Posterior cingulate gyrus (tissue), 11 donors: ENCODE measurements at places on chromosomes 5 and 9.

DNA sequence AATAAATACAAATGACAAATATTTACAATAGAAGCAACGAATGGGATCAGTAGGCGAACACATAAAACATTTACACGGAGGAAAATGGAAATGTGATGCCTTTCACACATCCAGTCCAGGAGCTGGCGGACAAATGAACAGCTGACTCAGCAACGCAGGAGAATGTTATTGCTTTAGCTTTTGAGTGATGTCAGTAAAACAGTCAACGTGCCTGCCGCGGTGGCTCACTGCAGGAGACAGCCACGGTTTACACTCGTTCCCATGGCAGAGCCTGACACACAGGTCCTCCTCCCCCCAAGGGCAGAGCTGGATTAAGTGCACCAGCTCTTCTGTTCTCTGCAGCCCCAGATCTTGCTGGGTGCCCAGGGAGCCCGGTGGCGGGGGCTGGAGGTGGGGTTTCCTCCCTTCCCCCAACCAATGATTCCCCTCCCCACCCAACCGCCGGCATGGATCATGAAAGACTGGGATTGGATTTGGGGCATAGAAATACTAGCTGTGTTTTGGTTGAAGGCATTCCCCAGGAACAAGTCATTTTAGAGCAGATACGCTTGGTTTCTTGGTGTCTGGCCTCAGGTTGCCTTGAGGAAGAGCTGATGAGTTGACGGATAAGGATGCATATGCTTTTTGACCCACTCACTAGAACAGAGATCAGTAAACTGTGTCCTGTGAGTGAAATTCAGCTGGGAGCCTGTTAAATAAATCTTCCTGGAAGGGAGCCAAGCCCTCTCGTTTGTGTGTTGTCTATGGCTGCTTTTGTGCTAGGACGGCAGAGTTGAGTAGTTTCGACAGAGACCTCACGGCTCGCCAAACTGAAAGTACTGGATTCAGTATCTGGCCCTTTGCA lies 12.5 kb downstream of the STC2 start:
- no peak for DNase-seq

DNA sequence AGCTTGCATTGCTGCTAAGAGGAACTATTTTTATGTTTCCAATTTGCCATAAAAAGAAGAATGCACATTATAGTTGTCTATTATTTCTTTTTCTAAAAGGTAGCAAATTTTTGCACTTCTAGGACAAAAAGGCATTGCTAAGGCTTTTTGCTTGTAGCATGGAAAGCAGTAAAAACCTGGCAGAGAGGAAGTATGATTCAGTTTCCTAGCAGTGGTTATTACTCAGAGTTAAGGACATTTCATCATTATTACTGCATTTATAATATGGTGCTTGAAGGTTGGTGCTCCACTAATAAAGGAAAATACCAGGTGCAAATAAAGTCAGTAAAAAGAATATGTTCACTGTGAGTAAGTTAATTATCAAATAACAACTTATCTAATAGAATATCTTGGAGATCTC lies 179.8 kb upstream of the PLPPR1 start:
- DNase-seq: no peak

DNA sequence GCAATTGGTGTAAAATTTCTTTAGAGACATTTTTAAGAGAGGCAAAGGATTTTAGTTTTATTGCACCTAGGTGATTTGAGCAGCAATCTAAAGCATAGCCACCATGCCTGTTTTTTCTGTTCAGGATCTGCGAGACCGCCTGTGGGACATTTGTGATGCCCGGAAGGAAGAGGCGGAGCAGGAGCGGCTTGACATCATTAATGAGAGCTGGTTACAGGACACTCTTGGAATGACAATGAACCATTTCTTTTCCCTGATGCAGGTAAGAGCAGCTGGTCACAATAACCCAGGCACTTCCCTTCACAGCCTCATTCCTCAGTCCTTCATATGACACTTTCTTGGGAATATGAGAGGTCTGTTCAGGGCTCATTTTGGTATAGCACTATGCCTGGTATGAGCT lies 103.2 kb upstream of the IL7R start:
- DNase-seq: no peak

GRCh38 chr9:130185490-130186031 lies 13.4 kb downstream of the NCS1 start:
- peak; percentile 42 for DNase-seq

GRCh38 chr5:179287071-179287470 lies 58.2 kb downstream of the ADAMTS2 start:
- no peak for DNase-seq

DNA sequence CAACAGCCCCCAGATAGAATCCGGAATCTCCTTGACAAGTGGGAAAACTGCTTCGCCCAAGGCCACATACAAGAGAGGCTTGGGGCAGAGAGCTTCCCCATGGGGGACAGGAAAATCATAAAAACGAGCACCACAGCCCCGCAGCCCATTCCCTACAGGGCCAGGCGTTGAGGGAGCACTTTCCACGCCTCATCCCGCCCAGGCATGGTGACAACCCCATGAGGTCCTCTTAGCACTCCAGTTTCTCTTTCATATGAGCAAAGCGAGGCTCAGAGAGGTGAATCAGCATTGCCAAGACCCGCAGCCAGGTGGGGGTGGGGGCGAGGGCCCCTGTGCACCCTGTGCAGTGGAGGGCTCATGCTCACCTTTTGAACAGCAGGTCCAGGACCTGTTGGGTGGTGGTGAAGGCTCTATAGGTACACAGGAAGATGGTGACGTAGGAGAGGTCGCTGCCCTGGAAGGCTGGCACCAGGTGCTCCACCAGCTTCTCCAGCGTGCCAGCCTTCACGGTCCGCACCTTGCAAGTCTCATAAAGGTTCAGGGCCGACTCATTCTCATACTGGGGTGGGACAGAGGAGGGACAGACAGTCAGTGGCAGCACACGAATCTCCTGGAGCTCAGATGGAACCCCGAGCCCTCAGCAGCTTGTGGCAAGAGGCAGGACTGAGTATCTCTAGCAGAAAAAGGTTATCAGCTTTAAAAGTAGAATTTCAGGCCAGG lies 10.9 kb downstream of the RALGDS start:
- DNase-seq: peak; percentile 6

GRCh38 chr9:98154678-98155077 lies 35.7 kb upstream of the TRIM14 start:
- DNase-seq: no peak

- DNase-seq: peak; percentile 75
These were observed 46.0 kb downstream of the AHRR start for GRCh38 chr5:367358-368130.

DNA sequence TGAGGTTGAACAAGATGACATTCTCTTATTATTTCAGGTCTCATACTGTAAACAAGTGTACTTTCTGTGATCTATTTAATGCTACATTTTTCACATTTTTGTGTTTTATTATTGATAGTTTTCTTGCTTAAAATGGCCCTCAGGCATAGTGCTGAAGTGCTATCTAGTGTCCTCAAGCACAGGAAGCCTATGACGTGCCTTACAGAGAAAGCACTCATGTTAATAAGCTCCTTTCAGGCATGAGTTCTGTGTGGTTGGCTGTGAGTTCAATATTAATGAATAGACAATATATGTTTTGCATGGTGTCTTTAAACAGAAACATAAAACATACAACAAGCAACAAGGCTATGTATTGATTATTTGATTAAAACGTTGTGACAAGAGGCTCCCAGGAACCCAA lies 450.1 kb downstream of the PLK2 start:
- DNase-seq: no peak

DNA sequence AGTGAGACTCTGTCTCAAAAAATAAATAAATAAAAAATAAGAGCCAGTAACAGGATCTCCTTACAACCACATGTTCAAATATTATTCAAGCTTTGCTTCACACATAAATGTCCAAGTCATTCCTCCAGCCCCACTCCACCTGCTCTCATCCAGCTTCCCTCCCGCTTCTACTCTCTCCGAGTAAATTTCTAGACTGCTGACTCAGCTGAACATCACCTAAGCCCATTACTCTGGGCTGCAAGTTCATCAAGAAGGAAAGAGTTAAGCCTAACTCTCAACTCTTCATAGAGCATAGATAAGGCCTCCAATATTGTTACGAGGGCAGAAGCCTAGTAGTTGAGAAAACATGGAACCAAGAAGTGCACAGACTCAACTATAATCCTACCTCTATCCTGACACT lies 300.2 kb downstream of the FBXL17 start:
- no peak for DNase-seq

DNA sequence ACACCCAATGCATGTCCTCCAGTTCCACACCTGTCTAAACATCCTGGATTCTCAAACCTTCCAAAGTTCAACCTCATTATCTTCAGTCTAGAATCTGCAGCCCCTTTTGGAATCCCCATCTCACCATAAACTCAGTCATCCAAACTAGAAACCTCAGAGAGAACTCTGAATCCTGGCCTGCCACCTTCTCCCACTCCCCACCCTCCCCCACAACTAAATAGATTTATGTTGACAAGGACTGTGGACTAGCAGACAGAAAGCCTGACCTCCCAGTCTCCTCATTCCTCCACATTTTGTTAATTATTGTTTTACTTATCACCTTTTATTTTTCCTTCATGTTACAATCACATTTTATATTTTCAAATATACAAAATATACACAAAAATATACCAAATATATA lies 76.6 kb downstream of the MEF2C start:
- no peak for DNase-seq

- no peak for DNase-seq
These were observed 292.0 kb downstream of the FANCC start for GRCh38 chr9:95025213-95026147.

DNA sequence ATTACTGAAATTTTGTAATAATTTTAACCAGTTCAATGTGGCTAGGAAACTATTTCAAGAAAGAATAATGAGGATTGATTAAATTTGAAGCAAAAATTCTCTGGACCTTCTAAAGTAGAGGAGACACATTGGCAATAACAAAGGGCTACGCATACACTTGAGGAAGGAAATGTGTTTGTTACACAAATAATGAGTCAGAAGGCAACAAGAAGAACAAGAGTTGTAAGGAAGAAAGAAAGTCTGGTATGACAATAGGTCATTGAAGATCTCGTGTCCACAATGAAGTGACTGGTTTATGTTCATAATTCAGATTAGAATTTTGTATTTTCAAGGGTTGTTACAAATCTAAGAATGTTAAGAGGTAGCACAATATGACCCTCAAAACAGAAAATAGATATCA lies 25.8 kb downstream of the ST8SIA4 start:
- DNase-seq: no peak

- no peak for DNase-seq
These were observed 7.2 kb upstream of the RNU6ATAC start for GRCh38 chr9:134171316-134172197.

- no peak for DNase-seq
These were observed 97.0 kb upstream of the FAM120A start for GRCh38 chr9:93354451-93354850.

- no peak for DNase-seq
These were observed 64.8 kb downstream of the ZCCHC7 start for GRCh38 chr9:37184905-37185867.

- no peak for DNase-seq
These were observed 50.6 kb downstream of the DEPDC1B start for GRCh38 chr5:60649288-60649917.

- DNase-seq: no peak
These were observed 36.1 kb downstream of the RORB start for GRCh38 chr9:74533253-74533652.

DNA sequence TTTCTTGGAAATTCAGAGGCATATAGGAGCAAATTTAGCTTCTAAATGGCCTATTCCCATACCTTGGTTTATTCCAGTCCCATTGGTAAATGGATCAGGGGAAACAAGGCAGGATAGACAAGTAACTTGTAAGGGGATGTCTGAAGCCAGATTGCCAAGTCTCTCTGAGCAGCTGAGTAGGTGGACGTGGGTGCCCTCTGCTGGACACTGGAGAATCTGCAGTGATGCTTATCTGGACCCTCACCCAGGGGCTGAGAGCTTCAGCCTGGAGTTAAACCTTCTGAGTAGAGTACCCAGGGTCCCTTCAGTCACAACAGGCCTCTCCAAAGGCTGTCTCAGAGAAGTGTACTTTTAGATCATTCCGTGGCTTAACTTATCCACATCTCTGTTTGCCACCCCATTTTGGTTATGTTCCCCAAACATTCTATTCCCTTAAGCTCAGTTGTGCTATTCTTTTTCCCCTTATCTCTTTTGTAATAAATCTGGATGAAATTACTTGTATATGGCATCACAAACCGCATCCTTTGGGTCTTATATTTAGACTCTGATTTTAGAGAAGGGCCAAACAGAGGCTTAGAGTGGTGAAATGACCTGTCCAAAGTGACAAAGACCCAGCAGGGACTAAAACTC lies 218.3 kb upstream of the GLRA1 start:
- peak; percentile 70 for DNase-seq

GRCh38 chr5:139306628-139307379 lies 13.3 kb downstream of the MATR3 start:
- no peak for DNase-seq
